ENCODE measurements at places on chromosomes 6 and 20.

GRCh38 chr6:41936073-41936837, 5.4 kb downstream of the CCND3 start:
- DNase-seq, result peak; percentile 74

DNA sequence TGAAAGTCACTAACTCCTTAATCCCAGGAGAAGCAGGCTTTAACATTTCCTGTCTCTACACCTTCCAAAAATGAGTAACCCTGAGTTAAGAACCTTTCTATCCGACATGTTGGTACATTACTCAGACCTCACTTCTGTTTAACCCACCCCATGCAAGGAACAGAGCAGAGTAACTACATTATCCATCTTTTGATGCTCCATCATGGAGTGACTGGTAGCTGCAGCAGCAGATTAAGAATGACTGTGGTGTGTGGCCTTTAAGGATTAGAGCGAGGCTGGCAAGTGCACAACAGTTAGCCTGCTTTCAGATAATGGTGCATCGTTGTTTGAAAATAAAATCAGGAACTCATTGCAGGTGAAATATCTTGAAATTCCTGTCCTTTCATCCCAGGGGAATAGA, 2.0 kb downstream of the TRAF3IP2 start:
- DNase-seq, result no peak

GRCh38 chr6:38067263-38067980, 247.9 kb downstream of the ZFAND3 start:
- no peak for DNase-seq

DNA sequence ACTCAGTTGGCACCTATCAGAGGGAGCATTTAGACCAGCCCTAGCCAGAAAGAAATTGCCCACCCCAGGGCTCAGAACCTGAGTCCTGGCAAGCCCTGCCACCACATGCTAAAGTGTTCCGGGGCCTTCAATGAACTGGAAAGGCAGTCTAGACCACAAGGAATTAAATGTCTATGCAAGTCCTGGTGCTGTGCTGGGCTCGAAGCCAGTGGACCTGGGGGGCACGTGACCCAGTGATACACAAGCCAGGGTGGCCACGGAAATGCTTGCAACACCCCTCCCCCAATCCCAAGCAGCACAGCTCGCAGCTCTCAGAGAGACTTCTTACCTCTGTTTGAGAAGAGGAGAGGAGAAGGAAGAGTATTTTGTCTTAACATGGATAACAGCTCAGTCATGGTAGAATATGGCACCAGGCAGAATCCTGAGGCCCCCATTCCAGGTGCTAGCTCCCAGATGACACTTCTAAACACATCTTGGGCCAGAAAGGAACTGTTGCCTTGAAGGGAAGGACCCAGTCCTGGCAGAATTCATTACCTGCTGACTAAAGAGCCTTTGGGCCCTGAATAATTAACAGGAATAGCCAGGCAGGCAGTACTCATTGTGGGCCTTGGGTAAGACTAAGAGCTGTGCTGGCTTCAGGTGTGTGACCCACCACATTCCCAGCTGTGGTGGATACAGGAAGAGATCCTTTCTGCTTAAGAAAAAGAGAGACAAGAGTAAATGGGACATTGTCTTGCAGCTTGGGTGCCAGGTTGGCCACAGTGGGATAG, 111.3 kb downstream of the BTBD9 start:
- no peak for DNase-seq

- no peak for DNase-seq
Measured at GRCh38 chr20:18436847-18437246, 30.0 kb downstream of the DZANK1 start.

GRCh38 chr20:33062825-33063149, 9.1 kb downstream of the BPIFB3 start:
- DNase-seq, result no peak

DNA sequence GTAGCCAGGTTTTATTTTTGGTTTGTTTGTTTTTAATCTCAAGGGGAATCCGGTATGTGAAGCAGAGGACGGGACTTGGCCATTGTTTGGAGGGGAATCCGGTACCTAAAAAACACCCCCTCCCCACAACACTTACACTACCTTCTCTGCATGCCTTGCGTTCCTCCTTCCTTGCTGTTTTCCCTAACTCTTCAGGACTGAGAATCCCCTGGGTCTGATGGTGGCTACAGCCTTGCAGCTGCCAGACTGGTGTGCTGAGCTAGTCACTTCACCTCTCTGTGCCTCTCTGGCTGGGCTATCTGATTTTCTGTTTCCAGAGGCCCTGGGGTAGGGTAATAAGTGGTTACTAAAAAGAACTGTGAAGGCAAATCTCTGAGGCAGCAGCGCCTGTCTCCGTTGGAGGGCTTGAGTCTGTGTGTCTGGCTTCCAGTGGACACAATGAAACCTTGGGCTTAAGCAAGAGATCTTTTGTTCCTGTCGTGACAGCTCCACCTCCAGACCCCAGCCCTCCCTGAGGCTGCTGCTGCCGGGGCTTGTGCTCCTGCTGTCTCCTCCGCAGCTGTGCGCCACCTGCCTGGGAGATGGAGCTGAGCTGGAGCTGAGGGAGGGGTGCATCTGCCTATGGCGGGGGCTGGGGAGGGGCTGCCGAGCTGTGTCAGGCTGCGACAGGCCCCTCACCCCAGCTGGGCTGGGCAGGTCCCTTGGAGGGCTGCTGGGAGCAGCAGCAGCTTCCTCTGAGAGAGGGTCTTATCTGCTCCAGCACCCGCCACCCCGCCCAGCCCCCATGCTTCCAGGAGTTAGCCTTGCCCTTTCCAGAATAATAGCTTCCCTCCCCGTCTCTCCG, 65.8 kb upstream of the CCDC167 start:
- DNase-seq, result no peak

GRCh38 chr6:2528156-2528555, 222.6 kb downstream of the MYLK4 start:
- no peak for DNase-seq

DNA sequence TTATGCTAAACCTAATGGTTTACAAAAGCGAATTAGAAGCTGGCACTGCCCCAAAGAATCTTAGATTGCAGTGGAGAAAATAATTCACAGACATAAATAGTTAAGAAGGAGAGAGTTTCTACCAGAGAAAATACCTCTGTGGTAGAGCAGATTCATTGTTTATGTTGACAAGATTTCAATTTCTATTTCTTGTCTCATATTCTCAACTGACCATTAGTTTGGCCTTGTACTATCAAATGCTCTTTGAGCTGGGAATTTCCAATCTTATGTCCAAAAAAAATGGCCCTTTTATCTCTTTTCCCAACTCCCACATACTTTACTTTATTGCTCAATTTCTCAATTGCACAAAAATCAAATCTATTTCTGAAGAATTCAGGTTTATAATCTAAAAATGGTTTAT, 804.1 kb upstream of the CITED2 start:
- DNase-seq, result no peak

DNA sequence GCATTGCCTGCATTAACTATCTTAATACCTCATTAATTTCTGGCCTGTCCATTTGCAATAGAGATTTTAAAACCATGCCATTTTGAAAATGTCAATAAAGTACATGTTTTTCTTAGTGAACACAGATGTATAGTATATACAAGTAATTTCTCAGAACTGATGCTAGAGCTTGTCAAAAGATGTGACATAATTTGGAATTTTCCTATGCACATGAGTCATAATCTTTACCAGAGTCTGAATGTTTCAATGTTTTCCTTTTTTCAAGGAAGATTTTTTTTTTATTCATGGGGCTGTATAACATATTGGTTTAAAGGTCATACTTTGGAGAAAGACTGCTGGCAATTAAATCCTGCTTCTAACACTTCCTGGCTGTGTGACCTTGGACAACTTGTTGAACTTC, 1347.5 kb upstream of the ADGRB3 start:
- DNase-seq, result no peak
